ENCODE measurements at places on chromosomes 2 and 18. TPM values are rescaled to one million over a fixed set of nuclear protein-coding genes. Genes with fewer than 3 reads are reported as not detected.

The TUBA3E gene
- not detected for total RNA-seq

The STK36 gene
- total RNA-seq: 8.3 TPM

The DSG1 gene
- total RNA-seq: not detected

The CRYBA2 gene
- total RNA-seq: not detected

The DYSF gene
- 212 TPM for total RNA-seq

The GRB14 gene
- total RNA-seq: 2.6 TPM

The VSNL1 gene
- not detected for total RNA-seq

The GPR55 gene
- not detected for total RNA-seq

The OSBPL6 gene
- 1.1 TPM for total RNA-seq

The LOXL3 gene
- total RNA-seq: 0.94 TPM

The STK39 gene
- total RNA-seq: 10.0 TPM

The PROC gene
- total RNA-seq: not detected

The ANKRD30BL gene
- not detected for total RNA-seq

The PAX8 gene
- 2.1 TPM for total RNA-seq

The MAB21L4 gene
- total RNA-seq: not detected

The NPPC gene
- total RNA-seq: not detected

The MARCHF4 gene
- total RNA-seq: 16.3 TPM

The CROCC2 gene
- total RNA-seq: not detected

The NOSTRIN gene
- 11.0 TPM for total RNA-seq

The DRC1 gene
- 0.13 TPM for total RNA-seq

The SKOR2 gene
- not detected for total RNA-seq

The KRTCAP3 gene
- total RNA-seq: not detected
